Brain pericyte (primary cell): ENCODE measurements at places on chromosomes 1 and 21.
A peak's percentile ranks its signal among the peaks of the same experiment; 100 is the strongest.

- no peak for DNase-seq
These were observed 19.0 kb downstream of the IGSF21 start for GRCh38 chr1:18126616-18127015.

GRCh38 chr1:234706199-234706598 is 96.2 kb upstream of the IRF2BP2 start:
- DNase-seq, result no peak

GRCh38 chr1:80384959-80385358 is 1378.4 kb upstream of the ADGRL4 start:
- DNase-seq, result no peak

DNA sequence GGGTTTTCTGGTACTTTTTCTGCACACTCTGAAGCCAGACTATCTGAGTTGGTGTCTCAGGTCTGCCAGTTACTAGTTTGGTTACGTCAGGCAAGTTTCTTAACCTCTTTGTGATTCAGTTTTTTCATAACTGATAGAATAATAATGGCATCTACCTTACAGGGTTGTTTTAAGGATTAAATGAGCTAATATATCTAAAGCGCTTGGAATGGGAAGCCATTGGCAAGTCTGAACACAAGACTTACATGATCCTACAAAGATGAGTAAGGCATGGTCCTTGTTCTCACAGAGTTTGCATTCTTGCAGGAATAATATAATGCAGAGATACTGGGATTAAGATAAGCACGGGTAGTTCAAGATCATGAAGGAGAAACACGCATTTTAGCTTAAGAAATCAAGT is 9.2 kb upstream of the DENND2D start:
- DNase-seq, result no peak

DNA sequence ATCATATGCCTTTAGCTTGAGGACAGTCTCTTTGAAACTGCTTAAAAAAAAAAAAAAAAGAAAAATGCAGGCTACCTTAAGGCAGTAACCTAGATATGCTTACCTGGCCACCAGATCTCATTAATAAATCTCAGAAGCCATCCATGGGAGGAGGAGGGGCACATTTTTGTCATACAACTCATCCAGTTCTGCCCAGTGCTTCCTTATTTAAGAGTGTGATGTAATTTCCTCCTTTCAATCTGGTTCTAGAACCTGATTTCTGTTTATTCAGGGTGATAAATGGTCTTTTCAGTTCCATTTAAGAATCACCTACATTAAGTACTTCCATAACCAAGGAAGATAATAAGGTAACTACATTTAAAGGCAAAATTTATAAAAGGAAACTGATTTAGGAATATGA is 6.1 kb downstream of the ERRFI1 start:
- no peak for DNase-seq

DNA sequence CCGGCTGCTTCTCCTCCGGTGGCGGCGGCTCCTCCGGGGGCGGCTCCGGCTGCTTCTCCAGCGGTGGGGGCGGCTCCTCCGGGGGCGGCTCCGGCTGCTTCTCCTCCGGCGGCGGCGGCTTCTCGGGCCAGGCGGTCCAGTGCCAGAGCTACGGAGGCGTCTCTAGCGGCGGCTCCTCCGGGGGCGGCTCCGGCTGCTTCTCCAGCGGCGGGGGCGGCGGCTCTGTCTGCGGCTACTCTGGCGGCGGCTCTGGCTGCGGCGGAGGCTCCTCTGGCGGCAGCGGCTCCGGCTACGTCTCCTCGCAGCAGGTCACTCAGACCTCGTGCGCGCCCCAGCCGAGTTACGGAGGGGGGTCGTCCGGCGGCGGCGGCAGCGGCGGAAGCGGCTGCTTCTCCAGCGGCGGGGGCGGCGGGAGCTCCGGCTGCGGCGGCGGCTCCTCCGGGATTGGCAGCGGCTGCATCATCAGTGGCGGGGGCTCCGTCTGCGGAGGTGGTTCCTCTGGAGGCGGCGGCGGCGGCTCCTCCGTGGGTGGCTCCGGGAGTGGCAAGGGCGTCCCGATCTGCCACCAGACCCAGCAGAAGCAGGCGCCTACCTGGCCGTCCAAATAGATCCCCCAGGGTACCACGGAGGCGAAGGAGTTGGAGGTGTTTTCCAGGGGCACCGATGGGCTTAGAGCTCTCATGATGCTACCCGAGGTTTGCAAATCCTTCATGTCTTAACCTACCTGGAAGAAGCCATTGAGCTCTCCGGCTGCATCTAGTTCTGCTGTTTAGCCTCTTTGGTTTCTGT is 2.0 kb downstream of the LORICRIN start:
- DNase-seq, result no peak

DNA sequence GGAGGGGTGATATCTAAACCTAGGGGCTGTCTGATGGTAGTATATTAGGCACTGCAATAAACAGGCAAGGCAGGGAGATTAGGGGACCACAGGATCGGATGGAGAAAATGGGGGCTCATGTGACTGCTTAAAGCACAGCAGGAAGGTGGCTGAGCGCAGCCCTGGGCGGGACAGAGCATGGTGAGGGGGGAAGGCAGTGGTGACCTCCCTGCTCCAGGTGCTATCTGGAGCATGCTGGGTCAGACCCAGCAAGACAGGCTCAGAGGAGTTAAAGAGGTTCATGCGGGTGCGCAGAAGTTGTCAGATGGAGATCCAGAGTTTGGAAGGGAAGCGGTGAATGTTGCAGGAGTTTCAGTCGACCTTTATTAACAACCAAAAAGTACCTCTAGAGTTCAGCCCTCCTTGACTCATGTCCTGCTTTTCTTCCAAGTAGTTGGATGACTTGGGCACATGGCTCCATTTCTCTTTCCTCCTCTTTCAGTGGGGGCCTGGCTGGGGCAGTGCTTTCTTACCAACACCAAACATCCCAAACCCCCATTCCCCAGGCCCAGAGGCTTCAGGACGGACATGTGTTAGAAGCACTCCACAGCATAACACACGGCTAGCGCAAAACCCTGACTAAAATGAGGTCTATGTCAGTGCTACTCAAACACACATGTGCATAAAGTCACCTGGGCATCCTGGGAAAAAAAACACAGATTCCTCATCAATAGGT is 41.5 kb downstream of the CAPN9 start:
- no peak for DNase-seq

DNA sequence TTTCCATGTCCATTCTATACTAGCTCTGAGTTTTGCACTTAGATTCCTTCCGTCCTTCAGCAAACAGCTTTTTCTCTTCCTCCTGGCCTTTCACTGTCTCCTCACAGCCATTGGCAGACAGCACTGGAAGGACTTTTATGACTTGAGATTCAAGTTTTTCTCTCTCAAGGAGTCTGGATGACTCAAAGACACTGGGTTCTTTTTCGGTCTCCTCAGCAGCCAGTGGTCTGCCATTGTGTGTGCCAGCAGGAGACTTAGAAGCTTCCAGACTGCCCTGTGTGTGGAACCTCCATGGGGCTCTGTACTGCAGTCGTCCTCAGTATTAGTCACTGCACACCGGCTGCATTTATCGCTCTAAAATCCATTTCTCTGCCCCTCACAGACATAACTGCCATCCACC is 30.5 kb downstream of the NTNG1 start:
- no peak for DNase-seq

DNA sequence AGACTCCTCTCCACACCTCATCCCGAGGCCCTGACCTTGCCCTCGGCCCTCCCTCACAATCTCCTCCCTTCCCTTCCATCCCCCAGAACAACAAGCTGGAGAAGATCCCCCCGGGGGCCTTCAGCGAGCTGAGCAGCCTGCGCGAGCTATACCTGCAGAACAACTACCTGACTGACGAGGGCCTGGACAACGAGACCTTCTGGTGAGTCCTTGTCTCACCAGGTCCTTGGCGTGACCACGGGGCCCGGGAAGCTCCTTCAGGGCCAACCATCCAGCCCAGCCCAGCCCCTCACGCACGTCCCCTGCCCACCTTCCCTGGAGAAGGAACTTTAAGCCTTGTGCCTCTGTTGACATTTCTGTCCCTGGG is 15.6 kb downstream of the PODN start:
- no peak for DNase-seq

DNA sequence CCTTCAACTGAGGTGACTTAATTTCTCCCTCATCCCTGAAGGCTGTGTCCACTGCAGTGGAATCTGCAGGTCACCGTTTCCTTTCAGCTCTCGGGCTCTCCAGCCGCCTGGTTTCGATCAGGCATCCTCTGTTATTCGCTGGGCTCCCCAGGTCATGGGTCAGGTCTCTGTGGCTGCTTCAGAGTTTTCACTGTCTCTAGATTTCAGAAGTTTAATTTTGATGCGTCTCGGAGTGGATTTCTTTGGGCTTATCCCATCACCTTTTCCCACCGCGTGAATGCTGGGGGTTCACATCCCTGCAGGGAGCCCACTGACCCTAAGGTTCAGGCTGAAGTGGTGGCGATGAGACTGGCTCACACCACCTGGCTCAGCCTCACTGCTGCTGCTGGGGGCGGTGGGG is 3.3 kb downstream of the ACTRT2 start:
- no peak for DNase-seq

GRCh38 chr1:93448983-93449804 is 1.3 kb downstream of the FNBP1L start:
- no peak for DNase-seq

DNA sequence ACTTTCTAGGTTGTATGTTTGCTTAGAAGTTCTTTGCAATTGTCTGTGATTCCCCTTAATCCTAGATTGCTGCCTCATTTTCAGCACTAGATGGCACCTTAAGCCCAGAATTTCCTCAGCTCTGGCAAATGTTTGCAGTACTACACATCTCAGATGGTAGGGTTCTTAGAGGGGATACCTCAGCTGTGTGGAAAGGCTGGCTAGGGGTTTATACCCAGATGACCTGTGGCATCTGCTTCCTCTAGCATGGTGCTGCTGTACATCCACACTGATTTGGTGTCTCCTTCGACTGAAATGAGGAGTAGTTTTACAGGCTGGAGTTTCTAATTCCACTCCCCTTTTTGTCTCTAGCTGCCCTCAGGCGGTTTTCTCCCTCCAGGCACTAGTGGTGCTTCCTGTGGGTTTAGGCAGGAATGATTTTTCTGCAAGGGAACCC is 23.5 kb downstream of the ASB17 start:
- DNase-seq, result no peak

DNA sequence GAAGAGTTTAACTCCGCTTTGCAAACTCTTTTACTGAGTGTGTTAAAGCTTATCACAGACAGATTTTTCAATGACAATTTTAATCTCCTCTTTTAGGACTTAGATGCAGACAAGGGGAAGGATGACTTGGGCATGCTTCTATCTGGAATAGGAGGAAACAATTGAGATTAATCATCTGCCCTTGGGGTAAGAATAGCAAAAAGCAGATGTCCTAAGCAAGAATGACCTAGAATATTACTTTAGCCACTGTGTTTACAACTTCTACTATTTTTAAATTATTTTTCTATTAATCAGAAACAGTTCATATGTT is 569.0 kb upstream of the ADGRL2 start:
- no peak for DNase-seq

DNA sequence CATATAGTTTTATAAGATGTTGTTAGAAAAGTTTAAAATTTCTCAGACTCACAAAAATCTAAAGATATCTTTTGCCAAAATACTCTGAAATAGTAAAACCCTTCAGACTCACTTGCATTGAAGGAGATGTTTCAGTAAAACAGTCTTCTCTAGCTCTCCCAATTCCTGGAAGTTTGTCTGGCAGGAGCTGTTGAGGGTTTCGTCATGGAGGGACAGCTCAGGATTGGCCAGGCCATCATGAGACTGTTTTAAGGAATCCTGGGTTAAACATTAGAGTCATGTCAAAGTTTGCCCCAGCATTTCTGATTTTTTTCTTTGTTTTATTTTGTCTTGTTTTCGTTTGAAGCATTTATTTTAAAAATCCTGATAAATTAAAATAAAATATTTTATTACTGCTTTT is 293.8 kb upstream of the PBX1 start:
- DNase-seq, result no peak

DNA sequence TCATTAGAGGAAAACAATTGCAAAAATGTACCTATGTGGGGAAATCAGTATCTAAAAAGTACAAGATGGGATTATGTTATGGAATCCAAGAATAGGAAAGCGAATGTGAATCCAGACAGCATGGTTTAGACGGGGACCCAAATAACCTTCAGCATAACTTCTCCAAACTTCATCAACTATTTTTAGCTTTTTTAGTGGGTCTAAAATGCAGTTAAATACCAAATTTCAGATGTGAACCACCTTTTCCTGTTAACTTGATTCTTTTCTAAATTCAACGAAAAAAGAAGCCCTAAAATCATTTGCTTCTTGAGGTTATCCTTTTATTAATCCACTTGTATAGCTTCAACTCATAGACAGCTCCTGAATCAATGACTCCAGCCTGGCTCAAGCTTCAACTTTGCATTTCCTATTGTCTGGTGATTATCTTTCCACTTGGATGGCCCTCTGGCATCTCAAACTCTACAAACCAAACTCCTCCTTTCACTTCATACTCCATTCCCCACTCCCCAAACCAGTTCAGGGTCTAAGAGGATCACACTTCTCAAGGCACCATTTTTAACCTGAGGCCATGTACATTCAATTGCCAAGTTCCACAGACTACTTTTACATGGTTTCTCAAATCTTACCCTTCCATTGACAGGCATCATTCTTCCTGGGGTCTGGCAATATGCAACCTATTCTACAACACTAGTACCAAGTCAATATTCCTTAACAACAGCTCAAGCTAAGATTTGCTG is 7.4 kb downstream of the ERRFI1 start:
- DNase-seq, result no peak

DNA sequence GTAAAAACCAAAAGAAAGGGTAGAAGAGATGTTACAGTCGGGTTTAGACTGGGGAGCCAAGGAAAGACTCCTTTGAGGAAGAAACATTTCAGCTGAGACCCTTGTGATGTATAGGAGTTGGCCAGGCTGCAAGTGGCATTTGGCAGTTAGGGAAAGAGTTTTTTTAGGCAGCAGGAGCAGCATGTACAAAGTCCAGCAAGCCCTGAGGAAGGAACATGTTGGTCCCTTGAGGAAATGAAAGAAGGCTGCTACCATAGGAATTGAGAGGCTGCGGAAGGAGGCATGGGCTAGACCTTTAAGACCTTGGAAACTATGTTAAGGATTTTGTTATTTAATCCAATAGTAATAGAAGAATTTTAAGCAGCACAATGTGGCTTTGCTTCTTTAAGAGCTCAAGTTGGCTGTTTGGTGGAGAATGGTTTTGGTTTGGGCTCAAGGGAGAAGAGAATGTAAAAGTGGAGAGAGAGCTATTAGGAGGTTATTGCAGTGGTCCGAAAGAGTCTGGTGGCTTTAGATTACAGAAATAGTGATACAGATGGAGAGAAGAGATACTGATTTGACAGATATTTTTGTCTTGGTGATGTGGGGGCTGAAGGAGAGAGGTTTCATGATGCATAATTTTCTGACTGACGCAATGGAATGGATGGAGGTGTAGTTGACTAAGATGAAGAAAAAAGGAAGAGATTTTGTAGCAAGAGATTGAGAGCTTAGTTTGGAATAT is 26.6 kb downstream of the SMAP2 start:
- no peak for DNase-seq

DNA sequence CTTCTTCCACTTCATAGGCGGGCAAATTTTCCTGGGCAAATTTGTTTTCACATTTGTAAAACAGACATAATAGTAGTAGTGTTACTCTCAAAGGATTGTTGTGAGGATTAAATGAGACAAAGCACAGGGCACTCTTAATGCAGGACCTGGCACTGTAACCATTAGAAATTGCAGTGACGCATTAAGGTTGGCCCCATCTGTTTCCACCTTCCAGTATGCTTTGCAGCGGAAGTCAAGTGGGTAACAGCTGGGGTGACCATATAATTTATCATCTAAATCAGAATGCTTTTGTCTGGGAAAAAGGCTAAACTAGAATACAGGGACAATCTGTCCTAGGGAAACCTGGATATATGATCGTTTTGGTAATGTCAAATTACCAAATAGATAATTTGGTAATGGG is 132.5 kb upstream of the CACHD1 start:
- no peak for DNase-seq

GRCh38 chr1:225655509-225656258 is 2.8 kb upstream of the ENAH start:
- DNase-seq, result peak; percentile 52
